ENCODE measurements at places on chromosomes 3 and 15. TPM values are rescaled to one million over a fixed set of nuclear protein-coding genes. Genes with fewer than 3 reads are reported as not detected.

Gene MCCC1
- 12.6 TPM for total RNA-seq

Gene LRRC31
- total RNA-seq = not detected

Gene ST3GAL6
- 10.6 TPM for total RNA-seq

Gene TRPM1
- not detected for total RNA-seq

Gene HRG
- 0.42 TPM for total RNA-seq

Gene CLRN1
- not detected for total RNA-seq

Gene SLC24A5
- not detected for total RNA-seq

Gene P2RY1
- total RNA-seq = 1.7 TPM

Gene ACTRT3
- 1.2 TPM for total RNA-seq

Gene TMEM43
- total RNA-seq = 32.4 TPM

Gene UNC13C
- total RNA-seq = not detected

Gene BFSP2
- not detected for total RNA-seq

Gene RAB7A
- total RNA-seq = 233 TPM

Gene SUSD5
- not detected for total RNA-seq

Gene CACNA2D2
- total RNA-seq = 10.2 TPM

GRCh38 chr3:138803006-138803653 lies 31.6 kb downstream of the PIK3CB start:
- no peak for DNase-seq

DNA sequence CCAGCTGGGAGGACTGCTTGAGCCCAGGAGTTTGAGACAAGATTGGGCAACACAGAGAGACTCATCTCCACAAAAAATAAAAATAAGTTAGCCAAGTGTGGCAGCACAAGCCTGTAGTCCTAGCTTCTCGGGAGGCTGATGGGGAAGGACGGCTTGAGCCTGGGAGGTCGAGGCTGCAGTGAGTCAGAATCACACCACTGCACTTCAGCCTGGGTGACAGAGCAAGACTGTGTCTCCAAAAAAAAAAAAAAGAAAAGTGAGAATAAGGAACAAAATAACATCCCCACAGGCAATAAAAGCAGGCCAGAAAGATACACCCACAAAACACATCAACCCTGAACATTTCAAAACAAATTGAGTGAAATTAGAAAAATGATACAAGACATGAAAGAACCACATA lies 48.7 kb upstream of the OCA2 start:
- no peak for DNase-seq

GRCh38 chr3:13200946-13201345 lies 127.7 kb upstream of the IQSEC1 start:
- DNase-seq = no peak

DNA sequence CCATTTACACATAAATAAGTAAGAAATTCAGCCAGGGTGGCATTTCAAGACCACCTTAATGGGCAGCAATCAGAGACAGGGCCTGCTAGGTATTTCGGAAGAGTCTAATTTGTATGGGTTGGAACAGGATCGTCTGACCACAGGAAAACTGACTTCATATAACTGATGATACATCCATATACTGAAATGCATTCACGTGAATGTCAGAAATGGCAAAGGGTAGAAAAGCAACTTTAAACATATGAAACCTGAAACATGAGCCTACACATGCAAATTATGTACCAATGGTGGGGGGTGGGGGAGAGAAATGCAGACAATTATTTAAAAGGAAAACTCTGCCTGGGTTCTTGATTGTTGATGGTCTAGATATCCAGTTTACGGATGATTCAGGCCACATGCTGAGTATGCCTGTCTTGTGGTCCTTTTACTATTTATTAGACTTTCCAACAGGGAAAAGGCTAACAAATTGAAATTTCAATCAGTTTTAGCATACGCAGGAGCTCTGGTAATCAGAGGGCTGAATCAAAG lies 582.2 kb downstream of the FOXP1 start:
- no peak for DNase-seq

DNA sequence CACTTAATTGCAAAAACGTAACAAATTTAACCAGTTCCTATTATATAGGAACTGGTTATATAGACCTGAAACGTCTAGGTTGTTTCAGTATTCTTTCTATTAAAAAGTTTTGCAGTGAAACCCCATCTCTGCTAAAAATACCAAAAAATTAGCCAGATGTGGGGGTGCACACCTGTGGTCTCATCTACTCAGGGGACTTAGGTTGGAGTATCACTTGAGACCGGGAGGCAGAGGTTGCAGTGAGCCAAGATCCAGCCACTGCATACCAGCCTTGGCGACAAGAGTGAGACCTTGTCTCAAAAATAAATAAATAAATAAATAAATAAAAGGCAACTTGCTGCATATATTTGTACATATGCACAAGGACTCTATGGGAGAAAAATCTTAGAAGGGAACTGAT lies 387.0 kb downstream of the TUSC7 start:
- no peak for DNase-seq

DNA sequence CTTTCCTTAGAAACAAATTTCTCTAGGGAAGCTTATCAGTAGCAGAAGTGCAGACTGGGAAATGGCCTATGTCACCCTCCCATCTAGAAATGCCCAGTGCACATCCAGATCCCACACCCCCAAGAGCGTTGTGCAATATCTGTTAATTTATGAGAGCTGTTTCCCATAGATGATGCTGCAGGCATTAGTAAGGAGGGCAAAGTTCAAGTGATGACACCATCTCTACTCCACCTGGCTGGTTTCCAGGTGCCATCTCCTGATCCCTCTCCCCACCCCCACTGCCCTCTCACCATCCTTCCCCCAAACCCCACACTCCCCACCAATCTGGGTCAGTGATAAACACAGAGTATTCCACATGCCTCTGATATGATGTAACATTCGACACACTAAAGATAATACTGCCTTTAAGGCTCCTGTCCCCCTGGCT lies 39.4 kb downstream of the AGTR1 start:
- DNase-seq = no peak

GRCh38 chr3:42351207-42351606 lies 59.2 kb downstream of the LYZL4 start:
- no peak for DNase-seq

GRCh38 chr3:184360929-184361531 lies 375 bp downstream of the CLCN2 start:
- no peak for DNase-seq

DNA sequence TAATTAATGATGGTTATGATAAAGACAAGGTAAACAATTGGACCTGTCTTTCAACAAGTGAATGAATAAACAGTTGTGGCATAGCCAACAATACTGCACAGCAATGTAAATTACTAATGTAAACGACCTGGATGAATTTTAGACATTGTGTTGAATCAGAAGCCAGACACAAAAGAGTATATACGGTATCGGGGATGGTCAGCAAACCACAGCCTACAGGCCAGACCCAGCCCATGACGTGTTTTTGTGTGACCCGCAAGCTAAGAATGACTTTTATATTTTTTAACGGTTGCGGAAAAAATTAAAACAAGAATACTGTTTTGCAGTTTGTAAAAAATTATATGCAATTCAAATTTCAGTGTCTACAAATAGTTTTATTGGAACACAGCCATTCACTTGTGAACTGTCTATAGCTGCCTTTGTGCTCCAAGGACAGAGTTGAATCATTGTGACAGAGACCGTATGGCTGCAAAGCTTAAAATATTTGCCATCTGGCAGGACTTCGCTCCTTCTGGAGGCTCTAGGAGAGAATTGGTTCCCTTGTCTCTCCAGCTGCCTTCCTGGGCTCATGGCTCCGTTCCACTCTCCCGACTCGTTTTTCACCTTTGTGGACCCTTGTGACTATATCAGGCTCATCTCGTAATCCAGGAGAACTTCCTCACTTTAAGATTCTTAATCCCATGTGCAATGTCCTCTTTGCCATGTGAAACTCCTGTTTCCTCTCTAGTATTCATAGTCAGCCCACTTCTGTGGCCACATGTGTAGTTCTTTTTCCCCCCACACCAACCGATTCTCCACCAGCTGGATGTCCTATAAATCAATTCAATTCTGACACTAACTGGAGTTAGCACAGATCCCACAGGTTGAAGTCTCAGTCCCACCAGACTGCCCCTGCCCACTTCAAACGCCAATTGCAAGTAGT lies 72.7 kb downstream of the CMTM8 start:
- DNase-seq = no peak

- no peak for DNase-seq
Observed at GRCh38 chr3:38578551-38578950, 70.9 kb downstream of the SCN5A start.

- DNase-seq = no peak
Observed at GRCh38 chr3:44833394-44833793, 28.3 kb upstream of the TMEM42 start.

DNA sequence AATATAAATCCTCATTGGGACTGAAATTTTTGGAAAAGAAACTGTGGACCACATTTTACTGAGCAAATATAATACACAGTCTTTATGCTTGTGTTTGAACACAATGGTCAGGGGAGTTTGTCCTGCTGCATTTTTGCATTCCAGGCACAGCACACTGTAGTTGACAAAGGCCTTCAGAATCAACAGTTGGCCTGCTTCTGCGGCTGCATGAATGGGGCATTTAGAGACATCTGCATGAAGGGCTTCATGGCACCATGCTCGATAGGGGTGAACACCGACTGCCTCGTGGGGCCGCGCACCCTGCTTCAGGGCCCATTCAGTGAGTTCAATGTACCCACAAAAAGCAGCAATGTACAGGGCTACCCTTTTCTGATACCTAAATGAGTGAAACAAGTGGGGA lies 15.4 kb upstream of the COMMD2 start:
- no peak for DNase-seq

GRCh38 chr15:84970843-84971242 lies 10.8 kb upstream of the PDE8A start:
- no peak for DNase-seq

- DNase-seq = no peak
Observed at GRCh38 chr15:73732930-73733329, 20.2 kb downstream of the INSYN1 start.

DNA sequence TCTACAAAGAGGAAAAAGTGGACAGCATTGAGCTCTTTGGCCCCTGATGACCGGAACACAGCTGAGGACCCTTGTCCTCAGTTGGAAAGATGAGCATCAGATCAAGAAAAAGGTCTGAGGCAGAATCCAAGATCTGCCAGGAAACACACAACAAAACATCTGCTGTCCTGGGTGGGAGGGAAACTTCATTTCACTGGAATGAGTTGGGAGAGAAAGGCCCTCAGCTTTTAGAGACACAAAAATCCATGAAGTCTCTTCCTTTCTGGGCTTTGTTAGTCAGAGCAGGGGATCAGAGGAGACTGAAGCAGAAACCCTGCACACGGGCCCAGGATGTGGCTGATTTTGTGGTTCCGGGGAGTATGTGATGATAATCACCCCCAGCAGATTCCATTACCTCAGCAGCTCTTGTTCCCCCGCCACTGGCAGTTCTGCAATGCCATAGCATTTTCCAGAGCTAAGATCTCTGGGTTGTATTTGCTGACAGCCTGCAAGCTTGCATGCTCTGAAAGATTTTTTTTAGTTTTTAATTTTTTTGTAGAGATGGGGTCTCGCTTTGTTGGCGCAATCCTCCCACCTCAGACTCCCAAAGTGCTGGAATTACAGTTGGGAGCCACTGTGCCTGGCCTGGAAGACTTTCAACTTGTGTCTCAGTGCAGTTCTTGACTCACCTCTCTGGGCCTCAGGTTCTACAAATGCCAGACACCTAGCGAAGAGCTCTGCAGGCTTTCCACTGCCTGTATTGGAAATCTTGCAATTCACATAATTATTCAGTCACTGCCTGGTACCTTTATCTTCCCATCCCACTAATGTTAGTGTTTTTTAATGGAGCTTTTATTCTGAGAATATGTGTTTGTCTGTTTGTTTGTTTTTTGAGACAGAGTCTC lies 5.8 kb upstream of the TATDN2 start:
- DNase-seq = no peak

DNA sequence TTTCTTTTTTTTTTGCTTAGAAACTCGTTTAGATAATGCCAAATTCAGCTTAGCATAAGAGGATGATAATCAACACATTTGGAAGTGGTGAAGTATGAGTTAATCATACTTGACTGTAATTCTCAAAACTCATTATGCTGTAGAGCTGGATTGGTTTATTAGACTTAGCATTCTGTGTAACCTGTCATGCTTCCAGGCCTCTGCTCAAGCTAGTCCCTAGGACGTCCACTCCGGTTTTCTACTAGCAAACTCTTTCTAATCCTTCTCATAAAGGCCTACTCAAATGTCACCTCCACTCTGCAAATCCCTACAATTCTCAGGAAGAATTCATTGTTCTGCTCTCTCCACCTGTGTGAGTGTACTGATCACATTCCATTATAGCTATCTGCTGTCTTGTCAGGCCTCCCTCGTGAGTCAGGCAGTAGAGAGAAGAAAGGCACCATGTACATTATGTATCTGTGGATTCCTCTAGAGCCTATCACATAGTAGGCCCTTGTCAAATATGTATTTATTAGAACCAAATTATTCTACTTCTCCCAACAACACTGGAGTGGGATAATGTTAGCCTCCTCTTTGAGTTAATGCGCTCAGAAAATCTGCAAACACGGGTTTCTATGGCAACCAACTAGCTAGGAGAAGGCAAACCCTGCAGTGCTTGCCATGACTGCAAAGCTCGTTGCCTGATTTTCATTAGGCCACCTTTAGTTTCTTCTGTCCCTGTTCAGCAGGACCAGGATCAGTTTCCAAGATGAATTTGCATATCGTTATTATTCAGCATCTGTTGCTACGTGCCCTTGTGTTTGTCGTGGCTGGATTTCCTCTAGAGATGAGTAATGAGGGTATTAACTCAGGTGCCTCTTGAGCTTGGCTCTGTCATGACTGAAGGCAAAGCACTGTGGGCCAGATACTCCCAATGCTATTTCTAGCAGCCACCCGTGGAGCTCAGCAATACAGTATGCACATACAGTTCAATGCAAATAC lies 30.7 kb downstream of the ATP13A5 start:
- no peak for DNase-seq

DNA sequence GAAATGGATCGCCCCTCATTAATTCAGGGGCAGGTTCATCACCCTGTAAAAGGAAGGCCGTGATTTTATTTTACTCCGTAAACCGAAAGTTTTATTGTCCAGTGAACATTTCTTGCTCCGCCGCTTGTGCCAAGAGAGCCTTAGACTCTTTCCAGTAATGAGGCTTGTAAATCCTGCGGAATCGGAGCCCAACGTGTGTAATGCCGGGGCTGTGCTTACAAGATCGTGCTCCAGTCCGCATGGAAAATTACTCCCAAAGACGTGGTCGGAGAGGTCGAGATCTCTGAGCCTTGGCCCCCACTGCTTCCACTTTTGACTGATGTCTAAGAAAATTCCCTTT lies 649 bp upstream of the PLOD2 start:
- no peak for DNase-seq

DNA sequence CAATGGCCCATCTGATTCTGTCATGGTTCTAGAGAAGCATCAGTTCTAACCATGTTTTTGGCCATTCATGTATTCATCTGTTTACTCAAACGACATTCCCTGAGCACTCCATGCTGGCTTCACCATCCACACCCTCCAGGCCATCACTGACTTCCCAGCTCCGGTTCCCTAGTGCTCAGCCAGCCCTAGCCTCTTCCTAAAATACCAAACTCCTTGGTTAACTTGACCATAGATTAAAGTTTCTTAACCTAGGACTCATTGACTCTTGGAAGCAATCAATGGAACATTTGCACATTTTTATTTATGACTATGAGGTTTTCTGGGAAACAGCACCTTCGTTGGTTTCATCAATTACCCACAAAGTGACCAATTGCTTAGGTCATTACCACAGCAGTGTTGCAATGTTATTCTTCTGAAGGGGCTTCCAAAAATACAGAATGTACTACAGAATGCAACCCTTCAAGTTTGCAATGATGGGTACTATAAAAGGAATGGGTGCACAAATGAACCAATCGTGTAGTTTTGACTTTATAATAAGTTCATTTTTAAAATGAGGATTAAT lies 27.2 kb upstream of the SLC25A36 start:
- DNase-seq = no peak
